ENCODE measurements at places on chromosomes 5 and 9.

DNA sequence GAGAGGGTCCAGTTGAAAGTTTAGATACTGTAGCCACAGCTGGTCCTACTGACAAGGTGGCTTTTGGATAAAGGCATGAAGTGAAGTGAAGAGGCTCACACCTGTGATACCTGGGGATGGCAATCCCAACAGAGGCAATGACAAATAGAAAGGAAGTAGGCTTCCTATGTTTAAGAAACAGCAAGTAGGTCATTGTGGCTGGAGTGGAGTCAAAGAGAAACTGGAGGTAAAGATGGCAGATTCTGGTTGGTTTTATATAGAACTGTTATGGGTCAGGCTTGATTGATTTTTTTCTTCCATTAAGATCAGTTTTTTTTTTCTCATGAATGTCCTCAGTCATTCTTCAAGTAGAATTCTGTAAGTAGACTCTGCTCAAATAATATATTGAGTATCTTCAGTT lies 79.5 kb downstream of the ANXA1 start:
- no peak for DNase-seq

GRCh38 chr5:73981704-73982103 lies 355.7 kb downstream of the ARHGEF28 start:
- DNase-seq, result no peak

DNA sequence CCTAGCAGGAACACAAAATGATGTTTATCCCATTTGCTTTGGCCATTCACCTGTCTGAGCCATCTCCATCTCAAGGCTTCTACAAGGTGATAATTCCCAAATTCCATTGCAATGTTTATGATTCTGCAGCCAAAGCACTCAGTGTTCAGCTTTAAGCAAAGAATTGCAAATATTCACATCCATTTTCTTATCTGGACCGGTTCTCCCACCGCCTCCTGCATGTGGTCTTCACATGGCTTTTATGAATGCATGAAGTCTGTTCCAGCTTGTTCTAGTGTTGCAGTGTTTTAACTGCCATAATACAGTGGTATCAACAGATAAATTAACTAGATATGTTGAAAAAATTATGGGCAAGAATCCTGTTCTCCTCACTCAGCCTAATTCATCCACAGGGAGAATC lies 443.0 kb upstream of the KLF4 start:
- DNase-seq, result peak; percentile 60

DNA sequence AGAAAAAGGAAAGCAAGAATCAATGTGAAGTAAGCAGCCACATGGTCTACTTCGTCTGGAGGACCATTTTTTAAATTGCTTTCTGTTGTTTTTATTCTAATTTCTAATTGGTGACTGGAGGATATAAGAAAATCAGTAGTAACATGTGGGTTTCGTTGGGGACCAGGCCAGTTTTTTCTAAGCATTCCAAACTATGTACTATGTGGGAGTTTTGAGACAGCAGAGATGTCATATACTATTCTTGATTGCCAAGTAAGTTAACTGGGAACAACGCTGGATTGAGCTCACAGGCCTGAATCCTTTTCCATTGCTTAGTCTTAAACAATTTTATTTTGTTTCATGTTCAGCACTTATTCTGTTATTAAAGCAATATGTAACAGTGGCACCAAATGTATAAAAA lies 225.7 kb downstream of the TMEM167A start:
- DNase-seq, result no peak

DNA sequence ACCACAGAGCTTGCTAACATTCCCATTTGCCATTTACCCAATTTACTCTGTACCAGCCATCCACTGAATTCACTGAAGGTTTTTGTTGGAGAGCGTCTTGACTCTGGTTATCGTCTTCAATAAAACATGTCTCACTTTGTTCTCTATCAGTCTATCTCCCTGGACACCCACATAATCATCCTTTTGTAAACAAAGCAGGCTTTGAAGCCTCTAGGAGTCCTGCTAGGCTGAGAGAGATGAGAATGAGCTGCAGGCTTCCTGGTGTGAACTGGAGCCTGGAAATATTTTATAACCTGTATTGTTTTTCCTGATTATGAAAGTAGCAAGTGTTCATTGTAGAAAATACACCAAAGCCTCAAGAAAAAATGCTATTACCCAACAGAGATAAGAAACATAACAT lies 140.6 kb upstream of the ZNF366 start:
- DNase-seq, result no peak

DNA sequence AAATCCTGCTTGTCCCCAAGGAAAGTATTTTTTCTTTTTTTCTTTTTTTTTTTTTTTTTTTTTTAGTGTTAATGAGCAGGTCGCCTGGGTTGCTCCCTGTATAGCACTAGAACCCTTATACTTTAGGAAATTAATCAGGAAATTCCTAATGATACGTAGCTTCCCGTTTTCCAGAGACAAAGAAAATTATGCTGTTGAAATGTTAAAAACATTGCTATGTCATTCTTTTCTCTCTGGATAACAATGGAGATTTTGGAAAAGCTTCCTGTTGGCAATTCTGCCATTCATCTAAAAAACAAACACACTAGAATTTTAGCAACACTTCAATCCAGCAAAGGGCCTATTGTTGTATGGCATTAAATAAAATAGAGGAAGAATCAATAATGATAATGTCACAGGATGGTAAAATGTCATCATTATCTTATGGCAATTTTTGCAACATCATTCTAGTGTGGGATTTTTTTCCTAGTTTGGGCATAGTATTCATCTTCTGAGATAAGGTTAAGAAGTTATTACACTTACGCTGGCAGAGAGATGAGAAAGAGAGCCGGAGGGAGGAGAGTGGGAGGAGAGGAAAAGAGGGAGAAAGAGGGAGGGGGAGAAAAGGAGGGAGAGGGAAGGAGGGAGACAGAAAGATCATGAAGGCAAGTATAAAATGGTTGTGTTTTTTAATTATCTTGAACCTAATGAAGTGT lies 315.8 kb upstream of the PDE4D start:
- no peak for DNase-seq

GRCh38 chr9:81460693-81461092 lies 228.7 kb downstream of the TLE1 start:
- DNase-seq, result no peak

- no peak for DNase-seq
These were observed 37.0 kb downstream of the CXXC5 start for GRCh38 chr5:139684881-139685749.

GRCh38 chr5:137737349-137738131 lies 1.7 kb upstream of the KLHL3 start:
- DNase-seq, result peak; percentile 62

GRCh38 chr9:91192381-91193086 lies 169.2 kb downstream of the AUH start:
- DNase-seq, result no peak

DNA sequence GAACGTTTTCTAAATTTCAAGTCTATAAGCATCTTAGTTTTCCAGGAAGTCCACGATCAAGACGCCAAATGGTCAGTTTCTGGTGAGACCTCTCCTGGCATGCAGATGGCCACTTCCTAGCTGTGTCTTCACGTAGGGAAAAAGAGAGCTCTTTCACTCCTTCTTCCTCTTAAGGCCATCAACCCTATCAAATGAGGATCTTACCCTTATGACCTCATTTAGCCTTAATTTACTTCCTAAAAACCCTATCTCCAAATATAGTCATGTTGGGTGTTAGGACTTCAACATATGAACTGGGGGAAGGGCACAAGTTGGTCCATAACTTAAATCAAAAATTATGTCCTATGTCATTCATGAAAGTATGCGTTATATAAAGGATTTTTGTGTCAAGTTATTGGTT lies 229.5 kb downstream of the ARL15 start:
- no peak for DNase-seq
